ENCODE measurements at places on chromosomes 12 and 14.

DNA sequence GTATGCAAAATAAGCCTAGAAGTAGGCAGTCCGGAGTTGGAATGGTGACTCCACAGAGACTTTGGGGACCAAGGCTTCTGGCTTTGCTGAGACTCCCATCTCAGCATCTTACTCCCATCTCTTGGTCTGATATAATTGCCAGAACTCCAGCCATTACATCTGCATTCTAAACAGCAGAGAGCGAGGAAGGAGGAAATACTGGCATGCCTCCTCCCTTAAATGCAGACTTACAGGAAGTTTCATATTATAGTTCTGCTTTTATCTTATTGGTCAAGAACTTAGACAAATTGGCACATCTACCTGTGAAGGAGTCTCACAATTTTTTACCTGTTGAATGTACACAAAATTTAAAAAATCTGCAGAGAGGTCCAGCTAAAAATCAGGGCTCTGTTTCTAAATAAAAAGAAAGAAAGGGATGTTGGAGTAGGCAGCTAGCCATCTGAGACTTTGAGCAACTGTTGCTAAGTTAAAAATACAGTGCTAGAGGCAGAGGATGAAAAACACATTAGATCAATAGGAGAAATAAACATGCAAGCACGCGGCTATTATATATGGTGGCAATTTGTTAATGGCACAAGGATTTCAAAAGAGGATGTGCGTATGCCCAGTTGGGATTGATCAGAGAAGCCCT is 209.9 kb upstream of the HMGA2 start:
- no peak for DNase-seq

DNA sequence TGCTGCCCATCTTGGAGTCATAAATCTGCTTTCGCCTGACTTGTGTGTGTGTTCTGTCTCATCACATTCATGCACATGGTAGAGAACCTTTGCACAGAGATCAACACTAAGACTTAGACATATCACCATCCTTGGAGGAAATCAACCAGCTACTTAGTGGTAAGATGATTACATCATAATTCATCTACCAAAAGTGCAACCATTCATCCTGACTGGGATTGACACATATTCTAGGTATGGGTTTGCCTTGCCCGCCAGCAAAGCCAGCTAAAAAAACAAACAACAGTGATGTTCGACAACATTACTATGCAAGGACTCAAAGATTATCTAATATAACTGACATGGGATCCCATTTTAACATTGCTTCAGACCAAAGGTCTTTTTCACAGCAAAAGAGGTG is 228.7 kb downstream of the NUAK1 start:
- DNase-seq: no peak

GRCh38 chr12:54700301-54700700 is 52.1 kb upstream of the DCD start:
- DNase-seq: no peak

DNA sequence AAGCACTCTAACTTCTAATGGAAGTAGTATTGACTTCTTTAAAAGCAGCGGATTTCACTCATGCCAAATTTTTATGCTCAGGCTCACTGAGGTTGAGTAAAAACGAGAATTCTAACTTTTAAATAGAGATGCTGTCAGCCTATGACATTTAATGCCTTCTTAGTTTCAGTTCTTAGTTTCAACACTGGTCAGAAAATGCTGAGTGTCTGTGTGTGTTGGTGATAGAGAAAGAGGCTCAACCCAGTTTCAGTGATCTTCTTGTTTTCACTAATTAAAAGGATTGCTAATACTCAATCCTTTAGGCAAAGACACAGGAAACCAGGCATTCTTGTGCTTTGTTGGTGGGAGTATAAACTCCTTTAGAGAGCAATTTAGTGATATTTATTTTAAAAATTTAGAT is 31.0 kb downstream of the PEBP1 start:
- no peak for DNase-seq

GRCh38 chr12:52533686-52534470 is 13.7 kb upstream of the KRT5 start:
- DNase-seq: no peak

DNA sequence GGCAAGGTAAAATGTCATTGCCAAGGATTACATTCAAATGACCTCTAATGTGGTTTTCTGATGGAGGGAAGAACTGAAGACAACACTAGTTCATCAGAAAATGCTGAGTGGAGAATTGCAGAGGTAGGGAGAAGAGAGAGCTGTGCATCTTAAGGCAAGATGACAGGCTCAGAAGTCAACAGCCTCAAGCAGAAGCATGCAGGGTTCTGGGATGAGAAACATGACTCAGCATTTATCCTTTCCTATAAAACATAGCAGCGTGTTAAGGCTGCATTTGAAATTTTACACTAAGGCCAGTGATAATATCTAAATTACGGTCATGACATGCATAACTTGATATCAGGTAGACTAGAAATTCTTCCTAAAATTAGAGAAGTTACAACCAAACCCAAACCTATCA is 53.7 kb upstream of the DYRK2 start:
- no peak for DNase-seq

- no peak for DNase-seq
Measured at GRCh38 chr12:28234444-28234843, 44.2 kb downstream of the CCDC91 start.

DNA sequence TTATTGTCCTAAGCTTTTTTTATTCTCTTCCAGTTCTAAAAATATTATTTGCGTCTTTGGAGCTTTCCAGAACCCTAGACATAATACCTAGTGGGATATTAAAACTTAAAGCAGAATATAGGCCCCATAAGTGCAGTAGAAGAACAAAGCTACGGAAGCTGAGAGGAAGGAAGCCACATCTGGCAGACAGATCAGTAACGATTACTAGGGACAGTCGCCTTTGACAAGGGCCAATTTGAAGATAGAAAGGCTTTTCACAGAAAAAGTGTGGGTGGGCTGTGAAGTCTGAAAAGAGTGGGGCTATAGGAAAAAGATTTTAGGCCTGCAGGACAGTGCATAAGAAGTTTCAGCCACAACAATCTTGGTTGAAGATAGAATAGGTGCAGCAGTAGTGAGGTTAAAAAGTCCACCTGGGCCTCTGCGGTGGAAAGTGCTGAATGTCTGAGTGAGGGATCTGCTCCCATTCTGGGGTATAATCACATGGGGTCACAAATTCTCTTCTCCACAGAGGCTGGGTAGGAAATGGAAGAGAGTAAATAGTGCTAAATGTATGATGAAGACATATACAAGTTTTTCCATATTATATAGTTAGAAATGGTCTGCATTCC is 114.5 kb downstream of the CMAS start:
- DNase-seq: no peak

GRCh38 chr12:113862590-113863454 is 103.3 kb downstream of the RBM19 start:
- DNase-seq: no peak

GRCh38 chr12:29043069-29043468 is 106.0 kb upstream of the FAR2 start:
- no peak for DNase-seq

DNA sequence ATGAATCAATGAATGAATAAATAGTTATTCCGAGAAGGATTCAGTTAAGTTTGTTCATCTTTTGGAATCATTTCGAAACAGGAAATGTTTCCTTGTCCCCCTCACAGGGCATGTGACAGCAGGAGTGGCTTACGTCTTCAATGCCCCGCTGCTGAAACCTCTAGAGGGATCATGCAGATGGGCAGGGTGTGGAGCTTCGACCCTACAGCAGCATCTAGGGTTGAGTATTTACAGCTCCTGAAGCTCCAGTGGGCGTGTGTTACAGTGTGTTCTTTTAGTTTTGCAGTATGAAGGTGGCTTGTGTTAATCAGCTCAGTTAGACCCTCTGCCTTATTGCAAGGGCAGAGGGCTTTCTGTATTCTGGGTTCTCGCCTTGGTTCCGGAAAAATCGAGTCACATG is 2.6 kb downstream of the NAV3 start:
- DNase-seq: no peak

- peak; percentile 43 for DNase-seq
Measured at GRCh38 chr14:35878272-35879150, 52.4 kb downstream of the BRMS1L start.

DNA sequence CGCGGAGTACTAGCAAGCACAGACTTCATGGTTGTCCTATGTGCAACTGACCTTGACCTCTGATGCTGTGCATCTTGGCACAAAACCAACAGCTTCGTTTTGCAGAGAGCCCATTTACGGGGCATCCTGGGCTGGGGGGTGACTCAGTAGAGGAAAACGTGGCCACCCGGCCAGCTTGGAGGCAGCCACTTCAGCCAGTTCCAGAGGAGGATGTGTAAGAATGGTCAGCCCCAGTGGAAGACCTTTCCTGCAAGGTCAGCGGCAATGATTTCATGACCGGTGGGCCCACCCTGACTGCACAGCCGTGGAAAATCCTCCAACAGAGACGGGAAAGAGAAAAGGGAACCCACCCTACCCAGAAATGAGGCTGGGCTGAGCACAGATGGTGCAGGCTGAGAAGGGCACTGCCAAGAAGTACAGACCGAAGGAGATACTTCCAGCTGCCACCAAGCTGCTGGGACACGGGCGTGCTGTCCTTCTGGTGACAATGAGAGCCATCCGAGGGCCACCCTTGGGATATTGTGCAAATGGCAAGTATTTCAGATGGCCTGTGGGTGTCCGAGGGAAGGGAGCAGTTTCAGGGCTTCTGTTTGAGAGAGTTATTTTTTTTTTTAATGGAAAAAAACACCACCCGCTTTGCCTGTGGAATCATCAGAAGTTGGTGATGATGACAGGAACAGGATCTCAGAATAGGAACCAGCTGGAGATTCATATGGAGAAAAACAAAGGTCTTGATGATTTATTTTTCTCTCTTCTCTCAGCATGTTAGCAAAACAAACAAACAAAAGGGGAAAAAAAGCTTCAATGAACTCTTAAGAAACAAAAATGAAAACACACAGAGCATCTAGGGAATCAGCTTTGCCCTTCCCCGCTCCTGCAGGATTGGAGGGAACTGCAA is 120.2 kb upstream of the RFLNA start:
- peak; percentile 35 for DNase-seq

DNA sequence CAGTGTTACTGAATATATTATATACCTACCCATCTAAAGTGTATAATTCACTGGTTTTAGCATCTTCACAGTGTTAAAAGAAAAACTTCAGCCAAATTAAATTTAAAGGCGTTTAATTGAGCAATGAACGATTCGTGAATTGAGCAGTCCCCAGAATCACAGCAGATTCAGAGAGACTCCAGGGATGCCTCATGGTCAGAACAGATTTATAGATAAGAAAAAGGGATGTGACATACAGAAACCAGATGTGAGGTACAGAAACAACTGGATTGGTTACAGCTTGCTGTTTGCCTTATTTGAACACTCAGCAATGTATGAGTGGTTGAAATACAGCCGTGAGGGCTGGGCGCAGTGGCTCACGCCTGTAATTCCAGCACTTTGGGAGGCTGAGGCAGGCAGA is 84.6 kb downstream of the WNK1 start:
- DNase-seq: no peak

- DNase-seq: no peak
Measured at GRCh38 chr14:61111209-61111665, 130.2 kb downstream of the SLC38A6 start.

DNA sequence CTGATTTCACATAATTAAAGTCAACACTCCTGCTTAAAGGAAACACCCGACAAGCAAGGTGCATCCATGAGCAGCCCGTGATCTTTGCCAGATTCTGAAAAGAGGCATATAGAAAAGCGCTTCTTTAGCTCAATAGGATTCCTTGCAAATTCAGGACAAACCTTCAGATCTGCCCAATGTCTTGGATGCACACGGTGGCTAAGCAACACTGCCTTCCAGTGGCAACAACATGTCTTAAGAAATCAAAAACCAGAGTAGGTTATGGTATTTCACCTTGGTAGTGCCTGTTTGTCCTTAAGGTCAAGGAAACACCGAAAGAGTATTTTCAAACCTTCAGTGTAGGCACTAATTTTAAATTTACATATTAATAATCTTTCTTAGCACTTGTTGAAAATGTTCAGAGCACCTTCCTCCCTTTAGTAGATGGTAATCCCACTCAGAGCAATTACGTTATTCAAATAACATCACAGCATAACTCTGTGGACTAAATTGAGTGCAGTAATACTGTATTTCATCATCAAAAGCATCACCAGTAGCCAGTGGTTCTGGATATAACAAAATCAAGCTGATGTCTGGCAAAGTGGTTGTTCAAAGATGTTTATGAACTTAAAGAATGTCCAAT is 58.0 kb upstream of the CDKN3 start:
- no peak for DNase-seq

GRCh38 chr14:62015243-62015642 is 253.0 kb downstream of the SNAPC1 start:
- DNase-seq: no peak

GRCh38 chr14:35844494-35844893 is 18.4 kb downstream of the BRMS1L start:
- no peak for DNase-seq

GRCh38 chr14:46887144-46887543 is 235.6 kb upstream of the RPL10L start:
- DNase-seq: no peak

DNA sequence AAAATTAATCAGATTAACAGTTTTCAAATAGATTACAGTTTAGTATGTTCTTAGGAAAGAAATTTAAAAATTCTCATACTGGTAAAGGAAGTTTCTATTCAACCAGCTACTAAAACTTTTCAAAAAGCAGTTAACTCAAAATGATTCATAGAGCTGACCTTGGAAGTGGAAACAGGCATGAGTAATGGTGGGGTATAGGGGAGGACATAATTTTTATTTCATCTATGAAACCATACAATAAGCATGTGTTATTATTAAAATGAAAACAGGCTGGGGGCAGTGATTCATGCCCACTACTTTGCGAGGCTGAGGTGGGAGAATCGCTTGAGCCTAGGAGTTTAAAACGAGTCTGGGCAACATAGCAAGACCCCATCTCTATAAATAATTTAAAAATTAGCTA is 73.0 kb downstream of the DNAI7 start:
- no peak for DNase-seq

DNA sequence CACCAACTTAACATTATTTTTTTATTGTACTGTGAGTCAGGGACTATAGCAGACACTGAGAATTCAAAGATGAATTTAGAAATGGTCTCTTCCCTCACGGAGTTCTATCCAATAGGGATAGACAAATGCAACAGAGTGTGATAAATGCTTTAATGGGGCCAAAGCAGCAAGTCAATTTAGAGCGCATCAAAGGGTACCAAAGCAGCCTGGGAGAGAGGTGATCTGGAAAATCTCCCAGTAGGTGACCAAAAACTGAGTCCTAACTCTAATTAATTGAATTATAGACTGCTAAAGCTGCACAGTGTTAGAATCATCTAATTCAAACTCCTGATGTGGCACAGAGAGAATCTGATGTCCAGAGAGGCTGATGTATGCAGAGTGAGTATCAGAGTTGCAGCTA is 2.6 kb downstream of the LIN7A start:
- peak; percentile 72 for DNase-seq

GRCh38 chr12:27013611-27014084 is 536 bp downstream of the TM7SF3 start:
- peak; percentile 66 for DNase-seq
